CD4-positive, alpha-beta memory T cell (primary cell): ENCODE measurements at places on chromosomes 2 and 18. TPM values are rescaled to one million over a fixed set of nuclear protein-coding genes. Genes with fewer than 3 reads are reported as not detected.

- no peaks in the 10 kb centered on the region for H3K27me3 ChIP-seq
- no peaks in the 10 kb centered on the region for H3K4me1 ChIP-seq
- no peak overlapping the region for H3K4me3 ChIP-seq
- DNase-seq, result no peak
- H3K27ac ChIP-seq, result no peak overlapping the region
Measured at GRCh38 chr2:45754131-45755010, 102.9 kb downstream of the PRKCE start.

GRCh38 chr2:146602856-146603255 lies 1242.0 kb upstream of the ACVR2A start:
- H3K36me3 ChIP-seq, result no peaks in the 10 kb centered on the region
- H3K27ac ChIP-seq, result no peak overlapping the region
- no peak for DNase-seq
- H3K4me1 ChIP-seq, result no peaks in the 10 kb centered on the region
- no peaks in the 10 kb centered on the region for H3K27me3 ChIP-seq

DNA sequence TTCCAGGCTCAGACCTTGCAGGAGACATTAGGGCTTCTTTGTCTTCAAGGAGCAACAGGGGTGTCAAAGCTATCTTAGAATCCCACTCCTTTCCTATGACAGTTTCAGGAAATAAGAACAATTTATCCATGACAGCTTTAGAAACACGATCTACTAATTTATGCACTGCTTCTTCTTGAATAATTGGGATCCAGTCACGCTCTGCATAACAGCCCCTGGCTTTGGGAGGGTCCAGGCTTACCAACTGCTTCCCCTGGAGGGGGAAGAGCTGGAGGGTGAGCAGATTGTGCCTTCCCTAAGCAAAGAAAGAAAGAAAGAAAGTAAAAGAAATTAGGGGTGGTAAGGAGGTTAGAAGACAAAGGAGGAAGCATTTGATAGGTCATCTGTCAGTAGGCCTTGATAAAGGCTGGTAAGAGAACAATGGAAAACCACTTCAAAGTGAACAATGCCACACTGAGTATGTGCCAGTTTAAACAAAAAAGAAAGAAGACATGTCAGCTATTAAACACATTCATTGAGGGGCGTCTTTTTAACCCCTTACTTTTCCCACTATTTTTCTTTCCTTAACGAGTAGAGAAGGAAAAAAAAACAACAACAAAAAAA lies 327.6 kb downstream of the DCC start:
- no peaks in the 10 kb centered on the region for H3K4me1 ChIP-seq
- no peak overlapping the region for H3K4me3 ChIP-seq
- H3K27ac ChIP-seq, result no peak overlapping the region
- no peaks in the 10 kb centered on the region for H3K36me3 ChIP-seq
- DNase-seq, result no peak

GRCh38 chr18:34809451-34810072 lies 99.5 kb downstream of the DTNA start:
- no peak overlapping the region for H3K27ac ChIP-seq
- no peaks in the 10 kb centered on the region for H3K27me3 ChIP-seq
- no peak for DNase-seq
- H3K4me3 ChIP-seq, result no peak overlapping the region

DNA sequence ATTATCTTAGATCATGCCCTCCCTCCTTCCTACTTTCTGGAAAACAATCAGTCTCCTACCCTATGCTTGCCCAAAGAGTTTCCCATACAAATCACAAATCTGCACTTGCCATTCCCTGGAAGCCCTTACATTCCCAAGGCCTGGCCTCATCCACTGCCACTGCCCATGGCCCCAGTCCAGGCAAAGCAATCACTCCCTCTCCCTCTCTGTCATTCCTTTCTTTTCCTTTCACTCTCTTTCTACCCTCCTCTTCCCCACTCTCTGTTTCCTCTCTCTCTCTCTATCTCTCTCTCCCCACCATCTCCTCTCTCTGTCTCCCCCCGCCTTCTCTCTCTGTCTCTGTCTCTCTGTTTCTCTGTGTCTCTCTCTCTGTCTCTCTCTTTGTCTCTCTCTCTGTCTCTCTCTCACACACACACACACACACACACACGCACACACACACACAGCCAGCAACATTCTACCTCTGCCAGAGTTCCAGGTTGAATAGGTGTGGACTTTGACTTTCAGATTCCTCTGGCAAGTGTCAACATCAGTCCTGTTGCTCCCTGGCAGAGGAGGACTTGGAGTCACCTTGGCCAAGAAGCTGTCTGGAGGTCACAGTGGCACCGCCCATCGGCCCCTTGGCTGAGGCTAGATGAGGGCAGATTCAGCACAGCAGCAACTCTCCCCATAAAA lies 43.7 kb upstream of the NAT8 start:
- H3K27me3 ChIP-seq, result no peaks in the 10 kb centered on the region
- H3K4me3 ChIP-seq, result no peak overlapping the region
- no peaks in the 10 kb centered on the region for H3K36me3 ChIP-seq
- H3K4me1 ChIP-seq, result no peaks in the 10 kb centered on the region

DNA sequence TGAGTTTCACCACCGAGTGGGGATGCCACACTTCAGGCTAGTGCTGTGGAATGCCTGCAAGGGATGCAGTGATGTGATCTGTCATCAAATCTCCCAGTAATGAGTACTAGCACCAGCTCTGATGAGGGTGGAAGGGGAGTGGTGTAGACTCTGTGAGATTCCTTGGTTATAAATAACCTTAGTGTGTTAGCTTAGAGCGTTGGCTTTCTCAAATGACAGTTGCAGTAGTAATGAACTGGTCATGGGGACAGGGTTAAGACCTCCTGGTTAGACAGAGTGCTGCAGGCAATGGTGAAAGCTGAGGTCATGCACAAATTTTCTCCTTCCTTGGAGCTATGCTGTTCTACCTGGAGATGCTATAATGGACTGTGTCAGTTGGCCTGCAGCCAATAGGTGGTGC lies 1063.4 kb upstream of the CRIM1 start:
- H3K27me3 ChIP-seq, result no peaks in the 10 kb centered on the region
- no peaks in the 10 kb centered on the region for H3K36me3 ChIP-seq
- no peaks in the 10 kb centered on the region for H3K4me1 ChIP-seq

GRCh38 chr2:168528016-168528415 lies 71.9 kb downstream of the CERS6 start:
- no peaks in the 10 kb centered on the region for H3K27me3 ChIP-seq
- H3K36me3 ChIP-seq, result no peaks in the 10 kb centered on the region
- peaks cover 6% of the 10 kb centered on the region for H3K4me1 ChIP-seq

- no peaks in the 10 kb centered on the region for H3K4me1 ChIP-seq
- no peak overlapping the region for H3K27ac ChIP-seq
- no peaks in the 10 kb centered on the region for H3K36me3 ChIP-seq
- no peak for DNase-seq
- no peaks in the 10 kb centered on the region for H3K27me3 ChIP-seq
- H3K4me3 ChIP-seq, result no peak overlapping the region
Measured at GRCh38 chr2:52558265-52558664, 1209.3 kb upstream of the CHAC2 start.

GRCh38 chr2:129904532-129905446 lies 74.7 kb upstream of the RAB6C start:
- H3K27ac ChIP-seq, result no peak overlapping the region
- DNase-seq, result no peak
- H3K4me3 ChIP-seq, result no peak overlapping the region

GRCh38 chr2:63903003-63903402 lies 61.3 kb downstream of the UGP2 start:
- H3K27me3 ChIP-seq, result no peaks in the 10 kb centered on the region
- H3K27ac ChIP-seq, result no peak overlapping the region
- H3K4me1 ChIP-seq, result no peaks in the 10 kb centered on the region
- no peak for DNase-seq
- H3K36me3 ChIP-seq, result peaks cover 17% of the 10 kb centered on the region
- H3K4me3 ChIP-seq, result no peak overlapping the region

GRCh38 chr2:20621366-20622295 lies 29.3 kb downstream of the HS1BP3 start:
- H3K36me3 ChIP-seq, result peaks cover 36% of the 10 kb centered on the region
- H3K27me3 ChIP-seq, result no peaks in the 10 kb centered on the region
- no peak overlapping the region for H3K27ac ChIP-seq
- no peak for DNase-seq
- no peak overlapping the region for H3K4me3 ChIP-seq

DNA sequence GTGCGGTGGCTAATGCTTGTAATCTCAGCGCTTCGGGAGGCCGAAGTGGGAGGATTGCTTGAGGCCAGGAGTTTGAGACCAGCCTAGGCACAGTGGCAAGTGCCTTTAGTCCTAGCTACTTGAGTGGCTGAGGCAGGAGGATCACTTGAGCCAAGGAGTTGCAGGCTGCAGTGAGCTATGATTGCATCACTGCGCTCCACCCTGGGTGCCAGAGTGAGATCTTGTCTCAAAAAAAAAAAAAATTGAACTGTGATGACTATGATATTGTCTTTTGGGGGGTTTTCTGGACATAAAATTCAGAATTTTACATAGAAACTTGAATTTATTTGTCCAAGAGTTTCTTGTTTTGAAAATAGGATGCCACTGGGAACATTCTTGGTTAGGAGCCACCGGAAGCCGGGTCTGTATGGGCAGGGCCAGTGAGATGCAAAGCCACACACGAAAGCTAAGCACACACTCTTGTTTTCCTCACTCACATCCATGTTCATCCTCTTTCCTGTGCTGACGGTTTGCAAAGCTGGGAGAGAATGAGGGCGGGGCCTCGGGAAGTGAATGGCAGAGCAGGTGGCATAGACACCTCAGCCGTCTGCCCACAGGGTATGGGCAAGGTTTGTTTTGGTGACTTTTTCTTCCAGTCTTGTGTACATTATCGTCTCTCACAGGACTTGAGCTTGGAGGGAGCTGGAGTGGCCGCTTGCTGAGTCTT lies 12.6 kb downstream of the AGAP1 start:
- H3K36me3 ChIP-seq, result no peaks in the 10 kb centered on the region
- no peak overlapping the region for H3K27ac ChIP-seq
- no peak for DNase-seq
- peaks cover 5% of the 10 kb centered on the region for H3K27me3 ChIP-seq
- no peak overlapping the region for H3K4me3 ChIP-seq

- no peak overlapping the region for H3K27ac ChIP-seq
- no peak overlapping the region for H3K4me3 ChIP-seq
- H3K36me3 ChIP-seq, result no peaks in the 10 kb centered on the region
- DNase-seq, result no peak
- H3K27me3 ChIP-seq, result no peaks in the 10 kb centered on the region
Measured at GRCh38 chr18:3924455-3924854, 474.5 kb downstream of the TGIF1 start.

DNA sequence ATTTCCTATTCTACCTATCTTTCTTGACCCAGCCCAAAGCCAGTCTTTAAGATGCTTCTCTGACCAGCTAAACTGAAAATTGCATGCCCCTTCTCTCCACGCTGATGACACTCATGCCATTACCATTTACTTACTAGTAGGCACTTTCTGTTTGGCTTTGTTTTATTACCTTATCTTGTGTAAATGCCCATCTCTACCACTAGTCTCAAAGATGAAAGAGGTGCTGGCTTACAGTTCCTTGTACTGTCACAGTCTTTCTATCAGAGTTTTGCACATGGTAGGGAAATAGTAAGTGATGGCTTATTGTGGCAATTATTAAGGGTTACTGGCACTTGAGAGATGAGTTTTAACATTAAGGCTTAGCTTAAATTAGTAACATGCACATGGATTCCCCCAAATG lies 352.1 kb downstream of the RBM43 start:
- no peaks in the 10 kb centered on the region for H3K4me1 ChIP-seq
- no peak overlapping the region for H3K27ac ChIP-seq
- no peaks in the 10 kb centered on the region for H3K27me3 ChIP-seq
- DNase-seq, result no peak
- no peaks in the 10 kb centered on the region for H3K36me3 ChIP-seq
- H3K4me3 ChIP-seq, result no peak overlapping the region

DNA sequence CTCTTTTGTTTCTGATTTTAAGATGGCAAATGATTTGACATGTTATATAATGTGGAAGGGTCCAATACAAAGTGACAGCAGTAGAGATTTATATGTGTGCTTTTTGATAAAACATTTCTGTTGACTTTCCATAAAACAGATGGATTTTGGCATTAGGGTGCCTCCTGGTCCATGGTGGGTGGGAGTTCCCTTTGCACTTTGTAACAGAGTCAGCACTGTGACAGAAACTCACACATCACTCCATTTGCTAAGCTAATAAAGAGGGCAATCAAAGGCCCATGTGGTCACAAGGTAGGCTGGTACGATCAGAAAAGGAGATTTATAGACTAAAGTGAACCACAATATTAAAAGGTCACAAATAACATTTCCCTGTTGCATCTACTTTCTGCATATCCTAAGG lies 93.3 kb upstream of the NT5C1B start:
- no peak for DNase-seq
- H3K27me3 ChIP-seq, result no peaks in the 10 kb centered on the region
- H3K27ac ChIP-seq, result no peak overlapping the region
- H3K4me3 ChIP-seq, result no peak overlapping the region
- no peaks in the 10 kb centered on the region for H3K36me3 ChIP-seq

DNA sequence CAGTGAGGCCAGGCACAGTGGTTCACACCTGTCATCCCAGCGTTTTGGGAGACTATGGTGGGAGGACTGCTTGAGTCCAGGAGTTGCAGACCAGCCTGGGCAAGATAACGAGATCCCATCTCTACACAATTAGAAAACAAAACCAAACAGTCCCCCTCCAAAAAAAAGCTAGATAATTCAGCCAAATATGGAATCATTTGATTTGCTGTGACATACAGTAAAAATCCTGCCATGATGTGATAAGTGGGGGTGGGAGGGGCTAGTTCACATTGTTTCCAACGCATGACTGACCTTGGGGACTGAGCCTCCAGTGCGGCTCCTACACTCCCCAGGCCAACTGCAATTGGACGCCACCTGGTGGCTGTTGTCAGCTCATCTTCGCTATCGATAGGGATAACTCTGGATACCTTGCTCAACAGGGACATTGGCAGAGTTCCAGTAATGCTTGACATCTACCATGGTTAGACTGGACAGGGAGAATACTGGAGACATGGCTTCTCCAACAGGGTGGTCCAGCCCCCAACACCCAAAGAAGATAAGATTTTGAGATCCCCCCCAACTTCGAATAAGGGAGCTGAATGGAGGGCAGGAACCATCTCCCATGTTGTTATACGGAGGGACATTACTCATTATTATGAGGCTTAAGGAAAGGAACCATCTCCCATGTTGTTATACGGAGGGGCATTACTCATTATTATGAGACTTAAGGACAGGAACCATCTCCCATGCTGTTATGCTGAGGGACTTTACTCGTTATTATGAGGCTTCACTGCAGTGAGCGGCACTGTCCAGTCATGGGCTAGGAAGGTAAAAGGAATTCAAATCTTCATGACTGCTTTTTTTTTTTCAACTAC lies 135.9 kb downstream of the TGIF1 start:
- H3K27ac ChIP-seq, result no peak overlapping the region
- H3K27me3 ChIP-seq, result no peaks in the 10 kb centered on the region

Gene KIAA2012
- not detected for total RNA-seq

Gene BOK
- not detected for total RNA-seq

Gene EFEMP1
- not detected for total RNA-seq

Gene TBR1
- not detected for total RNA-seq

Gene TUBA3E
- total RNA-seq, result not detected

Gene FOXD4L1
- 0.42 TPM for total RNA-seq

Gene DUSP19
- total RNA-seq, result 3.3 TPM

Gene CFAP65
- not detected for total RNA-seq

Gene FMNL2
- total RNA-seq, result 1.6 TPM

Gene OTOF
- 0.84 TPM for total RNA-seq

Gene PTGR3
- 55.9 TPM for total RNA-seq

Gene KLHL14
- total RNA-seq, result not detected

Gene DLGAP1
- 0.67 TPM for total RNA-seq

Gene SLC5A7
- not detected for total RNA-seq
